Stimulated activated CD4-positive, alpha-beta T cell treated with anti-CD3 and anti-CD28 coated beads, Interleukin-15, amount 100 ng/mL, for 24 hours (primary cell): ENCODE measurements at places on chromosomes 4 and X.

DNA sequence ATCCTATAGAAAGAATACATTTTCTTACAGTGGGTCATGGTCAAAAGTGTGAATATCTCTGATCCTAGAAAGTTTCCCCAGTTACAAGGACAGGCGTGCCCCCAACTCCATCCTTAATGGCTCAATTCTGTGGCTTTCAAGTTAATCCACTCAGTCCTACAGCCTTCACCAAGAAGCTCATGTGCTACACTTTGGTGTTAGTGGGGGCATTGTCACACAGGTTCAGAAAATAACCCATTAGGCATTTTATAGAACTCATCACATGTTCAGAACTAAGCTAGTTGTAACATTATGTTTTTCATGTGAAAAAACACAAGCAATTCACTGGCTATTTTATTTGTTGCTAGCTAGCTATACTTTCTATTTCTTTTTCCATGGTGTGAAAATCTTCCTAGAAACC lies 20.4 kb downstream of the NFKB1 start:
- DNase-seq, result no peak

DNA sequence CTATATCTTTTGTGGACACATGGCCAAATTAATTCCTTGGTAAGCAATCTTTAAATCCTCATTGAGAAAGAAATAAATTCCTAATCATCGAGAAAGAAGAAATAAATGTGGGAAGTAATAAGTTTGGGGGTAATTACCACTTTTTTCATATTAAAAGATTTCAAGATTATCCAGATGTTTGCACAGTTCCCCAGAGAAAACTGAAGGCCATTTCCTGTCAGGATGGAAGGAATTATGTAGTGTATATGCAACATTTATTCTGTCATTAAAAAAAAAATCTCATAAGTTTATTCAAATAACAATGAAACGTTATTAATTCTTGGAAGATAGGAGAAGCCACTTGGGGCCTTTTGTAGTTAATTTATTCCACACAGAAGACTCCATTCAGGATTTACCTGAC lies 385.6 kb upstream of the NR3C2 start:
- no peak for DNase-seq

DNA sequence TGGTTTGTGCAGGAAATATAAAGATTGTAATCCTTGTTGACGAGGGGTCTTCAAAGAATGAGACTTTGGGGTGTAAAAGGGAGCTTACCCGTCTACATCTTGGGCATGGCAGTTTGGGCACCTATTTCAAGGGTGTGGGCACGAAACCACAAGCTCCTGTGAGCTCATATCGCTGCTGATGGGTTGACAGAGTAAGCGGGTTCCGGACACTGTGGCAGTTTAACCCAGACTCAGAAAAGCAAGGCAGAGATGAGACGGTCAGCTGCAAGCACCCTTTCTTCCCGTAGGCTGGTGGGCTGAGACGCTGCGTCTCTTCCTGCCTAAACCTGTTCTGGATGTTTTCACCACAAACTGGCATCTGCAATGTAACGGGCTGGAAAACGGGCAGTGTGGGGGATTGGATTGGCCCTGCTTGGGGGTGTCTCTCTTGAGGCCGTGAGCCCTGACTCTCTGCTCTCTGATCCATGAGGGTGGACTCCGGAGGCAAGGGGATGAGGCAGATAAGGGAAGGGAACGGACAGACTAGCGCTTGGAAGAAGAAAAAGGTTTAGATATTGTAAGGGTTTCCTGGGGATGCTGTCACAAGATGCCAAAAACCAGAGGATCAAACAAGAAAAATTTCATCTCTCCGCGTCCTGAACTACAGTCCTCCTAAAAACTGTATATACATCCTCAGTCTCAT lies 237.5 kb downstream of the SHOX start:
- DNase-seq, result no peak

DNA sequence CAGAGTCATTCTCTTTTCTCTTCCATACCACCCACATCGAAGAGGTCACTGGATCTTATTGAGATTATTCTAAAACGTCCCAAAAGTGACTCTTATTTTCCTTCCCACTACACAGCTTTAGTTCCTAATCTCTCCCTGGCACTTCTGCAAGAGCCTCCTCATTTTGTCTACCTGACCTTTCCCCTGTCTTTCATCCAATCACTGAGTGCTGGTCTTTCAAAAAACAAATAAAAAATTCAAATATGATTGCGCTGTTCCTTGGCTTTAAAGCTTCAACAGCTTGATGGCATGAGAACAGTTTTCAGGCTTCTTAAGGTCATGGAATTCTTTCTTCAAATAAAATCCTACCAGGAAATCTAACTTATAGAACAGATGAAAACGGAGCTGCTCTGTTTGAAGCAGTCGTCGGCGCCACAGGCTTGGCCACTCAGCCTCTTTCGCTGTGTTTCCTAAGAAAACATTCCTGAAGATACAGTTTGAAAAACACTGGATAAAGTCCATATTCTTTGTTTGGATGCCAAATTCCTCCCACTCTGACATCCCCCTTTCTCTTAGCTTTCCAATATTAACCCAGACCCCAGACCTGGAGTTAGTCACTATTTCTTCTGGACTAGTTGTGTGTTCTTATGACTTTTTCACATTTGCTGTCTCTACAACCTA lies 12.5 kb downstream of the SYTL5 start:
- no peak for DNase-seq

GRCh38 chr4:99457270-99457669 lies 22.1 kb upstream of the ADH7 start:
- DNase-seq, result no peak

DNA sequence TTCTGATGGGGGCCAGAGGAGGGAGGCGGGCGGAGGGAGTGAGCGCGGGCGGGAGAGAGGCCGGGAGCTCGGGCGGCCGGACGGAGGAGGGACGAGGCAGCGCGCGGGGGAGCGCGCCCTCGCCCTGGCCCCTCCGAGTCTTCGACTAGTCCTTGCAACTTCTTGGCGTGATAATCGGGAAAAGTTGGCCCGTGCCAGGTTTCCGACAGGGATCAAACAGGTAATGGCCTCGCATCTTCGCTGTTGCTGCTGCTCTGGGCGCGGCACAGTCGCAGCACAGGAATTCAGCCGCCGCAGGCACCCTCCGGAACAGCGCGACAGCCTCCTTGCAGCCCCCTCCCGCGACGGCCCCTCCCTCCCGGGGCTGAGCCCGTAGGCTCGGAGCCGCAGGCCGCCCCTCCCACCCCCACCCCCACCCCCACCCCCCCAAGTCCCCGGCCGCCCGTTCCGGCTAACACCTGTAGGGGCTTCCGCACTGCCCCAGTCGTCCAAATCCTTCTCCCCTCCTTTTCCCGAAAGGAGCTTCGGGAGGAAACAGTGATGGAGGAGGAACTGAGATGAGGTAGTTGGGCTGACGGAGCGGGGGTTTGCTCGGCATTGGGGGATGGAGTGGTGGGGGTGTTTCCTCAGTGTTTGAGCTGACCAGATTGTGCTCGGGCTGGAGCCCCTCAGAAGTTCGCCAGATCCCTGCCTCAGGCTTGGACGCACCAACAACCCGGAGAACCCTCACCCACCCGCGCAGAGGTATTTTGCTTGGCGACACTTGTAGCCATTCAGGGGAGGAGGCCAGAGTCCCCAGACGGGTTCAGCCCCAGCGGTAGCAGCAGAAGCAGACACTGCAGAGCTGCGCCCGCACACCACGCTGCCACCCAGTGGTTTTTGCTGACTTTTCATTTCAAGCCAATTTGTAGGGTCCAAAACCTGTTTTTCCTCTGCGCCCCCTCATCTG lies at the start of gene FGF13:
Gene FGF13, minus strand, starts transcription at position 319 of the 949 bp plus-strand sequence. CDS start 714 bp downstream, outside the sequence.
- peak; percentile 12 for DNase-seq

DNA sequence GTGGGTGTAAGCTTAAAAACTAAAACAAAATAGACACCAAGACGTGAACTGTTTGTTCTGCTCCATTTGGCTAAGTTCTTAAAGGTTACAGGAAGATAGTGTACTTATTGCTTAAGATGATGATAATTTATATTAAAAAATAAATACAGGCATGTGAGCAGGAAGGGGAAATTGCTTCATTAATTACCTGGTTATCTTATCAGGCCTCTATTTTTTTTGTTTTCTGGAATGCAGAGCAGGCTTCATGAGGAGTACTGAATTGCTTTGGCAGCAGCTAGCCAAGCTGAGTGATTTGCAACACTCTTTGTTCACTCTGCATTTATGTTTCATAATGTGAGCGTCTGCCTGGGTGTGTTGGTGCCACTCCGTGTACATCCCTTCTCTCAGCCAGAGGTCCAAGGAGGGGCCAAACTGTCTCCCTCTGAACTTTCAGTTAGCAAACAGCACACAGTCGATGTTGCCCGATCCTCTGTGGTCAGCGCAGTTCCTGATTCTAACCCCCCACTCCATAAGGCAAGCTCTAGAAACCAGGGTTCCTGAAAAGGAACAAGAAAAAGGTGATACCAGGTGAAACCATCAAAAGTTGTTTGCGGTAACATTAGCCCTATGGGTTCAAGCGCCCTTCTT lies 348.2 kb downstream of the SPRY1 start:
- DNase-seq, result no peak

GRCh38 chrX:143306991-143307937 lies 210.0 kb downstream of the SPANXN3 start:
- no peak for DNase-seq

GRCh38 chrX:24153796-24154189 lies 4.3 kb downstream of the ZFX start:
- no peak for DNase-seq

DNA sequence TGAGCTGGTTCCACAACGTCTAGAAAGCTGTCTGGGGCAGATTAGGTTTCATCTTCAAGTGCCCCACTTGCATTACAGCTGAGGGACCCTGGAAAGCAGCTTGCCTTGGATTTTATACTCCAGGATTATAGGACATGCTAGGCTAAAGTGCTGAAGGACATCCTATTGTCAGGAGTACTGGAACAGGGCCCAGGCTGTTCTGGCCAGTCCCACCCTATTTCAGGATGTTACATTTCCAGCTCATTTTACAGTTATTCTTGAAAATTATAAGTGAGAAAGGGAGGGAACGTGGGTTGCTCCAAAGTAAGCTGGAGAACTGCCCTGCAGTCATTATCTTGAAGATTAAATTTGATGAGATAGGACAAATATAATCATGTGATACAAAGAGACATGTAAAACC lies 71.0 kb upstream of the UGT8 start:
- DNase-seq, result no peak

DNA sequence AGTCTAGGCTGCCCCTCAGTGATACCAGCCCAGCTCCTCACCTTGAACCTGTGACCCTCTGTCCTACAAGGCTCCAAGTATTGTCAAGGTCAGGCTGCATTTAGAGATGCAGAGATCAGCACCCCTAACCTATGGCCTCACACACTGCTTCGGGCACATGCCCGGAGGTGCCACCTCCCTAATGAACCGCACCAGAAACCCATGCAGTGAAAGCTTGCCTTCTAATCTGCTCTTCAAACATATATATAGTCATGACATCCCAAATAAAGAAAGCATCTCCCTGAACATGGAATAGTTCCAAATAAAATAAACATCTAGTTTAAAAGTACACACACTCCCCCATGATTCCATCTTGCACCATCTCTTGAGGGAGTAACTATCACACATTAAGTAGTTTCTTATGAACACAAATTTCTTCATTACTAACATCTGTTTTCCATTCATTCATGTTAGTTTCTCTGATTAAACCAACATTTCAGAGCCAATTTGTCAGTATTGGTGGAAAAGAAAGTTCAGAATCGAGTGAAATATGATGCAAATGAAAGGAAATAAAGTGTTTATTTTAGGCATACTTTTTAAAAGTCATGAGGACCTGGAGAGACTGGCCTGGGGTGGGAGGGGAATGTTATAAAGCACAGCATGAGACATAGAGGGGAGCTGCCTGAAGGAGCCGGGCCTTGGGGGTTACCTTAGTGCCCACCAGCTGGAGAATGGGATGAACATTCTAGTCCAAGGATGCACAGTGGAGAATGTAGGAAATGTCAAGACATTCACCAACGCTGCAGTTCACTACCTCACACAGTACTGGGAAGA lies 19.2 kb downstream of the CC2D2A start:
- no peak for DNase-seq

GRCh38 chrX:34528081-34528480 lies 129.0 kb downstream of the TMEM47 start:
- DNase-seq, result no peak

DNA sequence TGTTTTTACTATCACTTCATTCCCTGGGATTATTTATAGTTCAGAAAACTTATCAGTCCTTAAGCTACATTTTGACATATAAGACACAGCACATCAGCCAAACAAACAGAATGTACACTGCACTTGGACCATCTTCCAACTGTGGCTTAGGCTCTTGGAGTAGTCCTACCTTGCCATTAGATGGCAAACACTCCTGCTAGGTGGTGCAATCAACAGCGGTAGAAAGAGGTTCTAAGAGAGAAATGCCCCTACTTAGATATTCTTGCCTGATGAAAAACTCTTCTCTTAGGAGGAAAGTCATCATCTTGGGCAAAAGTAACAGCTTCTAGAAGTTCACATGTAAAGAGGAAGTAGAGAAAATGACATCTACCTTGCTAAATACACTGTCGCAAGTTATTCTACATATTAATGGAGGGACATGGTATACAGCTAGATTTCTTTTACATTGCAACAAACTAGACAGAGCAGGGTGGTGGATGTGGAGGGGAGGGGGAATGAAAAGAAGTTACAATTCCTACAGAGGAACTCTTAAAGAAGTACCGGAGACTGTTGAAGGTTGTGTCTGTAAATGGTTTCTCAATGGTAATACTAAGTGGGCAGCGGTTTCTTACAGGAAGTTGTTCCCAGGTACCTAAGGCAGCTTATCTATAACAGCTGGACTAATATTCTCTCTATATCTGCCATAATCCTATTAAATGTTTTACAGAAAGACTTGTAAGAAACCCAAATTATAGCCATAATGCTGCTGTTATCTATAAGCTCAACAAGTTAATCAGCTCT lies 8.1 kb upstream of the STPG2 start:
- DNase-seq, result no peak

GRCh38 chr4:53866055-53866454 lies 198.3 kb downstream of the CHIC2 start:
- no peak for DNase-seq

DNA sequence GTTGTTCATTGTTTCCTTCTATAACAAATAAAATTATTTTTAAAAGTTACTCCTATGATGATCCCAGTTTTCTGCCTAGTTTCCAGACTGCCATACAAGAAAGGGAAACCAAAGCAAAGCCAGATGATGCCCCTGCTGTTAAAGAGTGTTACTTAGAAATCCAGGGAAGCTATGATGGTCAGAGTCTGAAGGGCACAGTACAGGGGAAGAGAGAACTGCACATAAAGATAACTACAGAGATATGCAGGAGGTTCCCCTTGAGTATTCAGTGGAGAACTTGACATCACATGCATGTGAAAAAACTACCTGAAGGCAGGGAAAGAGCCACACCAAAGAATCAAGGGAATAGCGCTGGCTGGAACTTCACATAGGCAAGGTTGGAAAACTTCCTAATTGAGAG lies 494.2 kb upstream of the FSTL5 start:
- DNase-seq, result no peak

GRCh38 chrX:46327566-46328115 lies 217.6 kb downstream of the ZNF674 start:
- DNase-seq, result no peak

- DNase-seq, result no peak
These were observed 321.3 kb upstream of the CPXCR1 start for GRCh38 chrX:88425739-88426138.

GRCh38 chr4:140358281-140358680 lies 15.2 kb upstream of the SCOC start:
- DNase-seq, result no peak

GRCh38 chr4:121688701-121689100 lies 8.1 kb downstream of the ANXA5 start:
- DNase-seq, result no peak
